ENCODE measurements at places on chromosomes 3 and 15.

DNA sequence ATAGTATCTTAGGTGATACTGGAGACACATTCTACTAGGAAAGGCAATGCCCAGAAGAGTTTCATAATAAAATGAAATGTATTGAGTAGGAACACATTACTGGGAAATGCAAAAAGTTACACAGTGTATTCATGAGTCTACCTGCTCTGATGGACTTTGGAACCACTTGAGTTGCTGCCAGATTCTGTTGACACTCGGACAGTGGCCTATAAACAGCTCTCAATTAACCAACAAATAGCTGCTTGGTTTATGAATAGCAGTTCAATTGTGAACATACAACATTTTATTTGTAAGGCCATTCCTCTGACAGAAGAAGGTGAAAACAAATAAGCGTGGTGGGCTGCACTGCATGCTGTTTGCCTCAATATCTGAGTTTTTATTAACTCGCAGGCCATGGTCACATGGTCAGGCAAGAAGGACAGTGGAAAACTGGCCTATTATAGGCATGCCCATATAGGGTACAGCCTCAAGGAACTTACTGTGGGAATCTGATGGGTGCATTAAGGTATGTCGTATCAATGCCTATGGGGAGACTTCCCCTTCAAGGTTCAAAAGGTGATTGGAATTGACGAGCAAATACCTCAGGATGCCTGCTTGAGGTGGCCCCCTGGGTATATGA, 66.2 kb downstream of the C3orf80 start:
- DNase-seq: no peak

- no peak for DNase-seq
Measured at GRCh38 chr3:15647611-15648167, 46.1 kb downstream of the BTD start.

GRCh38 chr3:59251869-59252268, 202.0 kb upstream of the CFAP20DC start:
- no peak for DNase-seq

- DNase-seq: no peak
Measured at GRCh38 chr3:126134219-126134975, 46.0 kb downstream of the ALDH1L1 start.

GRCh38 chr3:141052201-141053069, 1.3 kb downstream of the SPSB4 start:
- DNase-seq: no peak

DNA sequence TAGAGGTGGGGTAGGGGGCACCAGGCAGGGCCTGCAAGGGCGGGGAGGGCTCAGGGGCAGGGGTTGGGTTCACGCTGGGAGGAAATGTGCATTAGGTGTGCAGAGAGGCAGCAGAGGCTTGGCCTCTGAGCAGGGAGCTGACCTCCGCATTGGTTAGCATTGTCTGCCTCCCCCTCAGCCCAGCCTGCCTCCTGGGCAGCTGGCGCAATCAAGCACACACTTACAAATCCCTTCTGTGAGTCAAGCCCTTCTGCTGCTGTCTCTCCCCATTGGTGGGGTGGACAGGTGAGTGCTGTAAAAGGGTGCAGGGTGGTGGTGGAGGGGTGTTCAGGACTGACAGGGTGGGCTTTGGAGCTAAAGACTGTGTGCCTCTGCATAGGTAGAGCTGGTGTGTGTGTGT, 9.3 kb downstream of the LOXL1 start:
- no peak for DNase-seq

GRCh38 chr3:32551496-32551895, 19.2 kb downstream of the DYNC1LI1 start:
- no peak for DNase-seq

DNA sequence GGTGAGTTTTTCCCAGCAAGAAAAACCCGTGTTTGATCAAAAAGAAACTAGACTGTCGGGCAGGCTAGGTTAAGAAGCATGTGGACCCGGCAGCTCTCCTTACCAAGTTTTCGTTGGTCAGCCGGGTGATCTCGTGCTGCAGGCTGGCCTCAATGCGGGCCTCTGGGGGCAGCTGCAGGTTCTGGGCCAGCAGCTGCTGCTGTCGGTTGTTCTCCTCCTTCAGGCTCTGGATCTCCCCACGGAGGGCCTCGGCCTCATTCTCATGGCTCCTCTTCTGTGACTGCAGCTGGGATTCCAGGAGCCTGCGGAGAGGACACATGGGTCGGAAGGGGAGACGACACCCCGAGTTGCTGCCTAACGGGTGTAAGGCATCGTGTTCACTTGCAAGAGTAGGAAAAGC, 44.5 kb upstream of the MYO5C start:
- no peak for DNase-seq

GRCh38 chr15:68378595-68378994, 53.4 kb downstream of the ITGA11 start:
- no peak for DNase-seq

DNA sequence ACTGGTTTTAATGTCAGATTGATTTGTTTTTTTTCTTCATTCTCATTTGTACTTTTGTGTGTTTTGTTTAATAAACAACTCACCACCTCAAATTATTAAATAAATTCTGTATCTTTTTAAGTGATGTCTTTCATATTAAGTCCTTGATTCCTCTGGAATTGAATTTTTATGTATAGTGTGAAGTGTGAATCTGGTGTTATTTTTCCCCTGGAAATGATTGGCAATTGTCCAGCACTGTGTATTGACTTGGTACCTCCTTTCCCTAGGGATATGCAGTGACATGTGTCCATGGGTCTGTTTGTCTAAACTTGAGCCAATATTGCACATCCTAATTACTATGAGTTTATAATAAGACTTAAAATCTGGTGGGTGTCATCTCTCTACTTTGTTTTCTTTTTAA, 2.1 kb downstream of the RNU5B-1 start:
- no peak for DNase-seq

- DNase-seq: no peak
Measured at GRCh38 chr15:38680775-38681174, 116.2 kb upstream of the RASGRP1 start.

DNA sequence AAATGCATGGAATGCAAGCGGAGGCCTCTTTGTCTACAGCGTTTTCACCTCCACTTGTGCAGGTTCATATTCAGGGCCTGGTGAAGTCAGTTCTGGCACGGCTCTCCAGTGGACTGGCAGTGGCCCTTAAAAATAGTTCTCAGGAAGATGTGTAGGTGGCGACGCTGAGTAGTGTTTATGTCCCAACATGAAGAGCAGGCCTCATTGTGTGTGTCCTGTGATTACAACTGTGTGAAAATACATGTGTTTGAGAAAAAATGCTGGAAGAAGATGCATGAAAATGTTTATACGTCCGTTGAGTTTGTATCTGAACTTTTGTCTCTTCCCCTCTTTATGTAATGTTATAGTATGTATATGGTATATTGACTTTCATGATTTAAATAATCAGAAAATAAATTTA, 7.2 kb downstream of the LIPC start:
- no peak for DNase-seq

- no peak for DNase-seq
Measured at GRCh38 chr3:37898424-37898823, 36.7 kb downstream of the CTDSPL start.

- DNase-seq: no peak
Measured at GRCh38 chr3:194744826-194745225, 59.1 kb downstream of the FAM43A start.

- DNase-seq: no peak
Measured at GRCh38 chr3:124132813-124133212, 140.9 kb upstream of the ROPN1 start.

DNA sequence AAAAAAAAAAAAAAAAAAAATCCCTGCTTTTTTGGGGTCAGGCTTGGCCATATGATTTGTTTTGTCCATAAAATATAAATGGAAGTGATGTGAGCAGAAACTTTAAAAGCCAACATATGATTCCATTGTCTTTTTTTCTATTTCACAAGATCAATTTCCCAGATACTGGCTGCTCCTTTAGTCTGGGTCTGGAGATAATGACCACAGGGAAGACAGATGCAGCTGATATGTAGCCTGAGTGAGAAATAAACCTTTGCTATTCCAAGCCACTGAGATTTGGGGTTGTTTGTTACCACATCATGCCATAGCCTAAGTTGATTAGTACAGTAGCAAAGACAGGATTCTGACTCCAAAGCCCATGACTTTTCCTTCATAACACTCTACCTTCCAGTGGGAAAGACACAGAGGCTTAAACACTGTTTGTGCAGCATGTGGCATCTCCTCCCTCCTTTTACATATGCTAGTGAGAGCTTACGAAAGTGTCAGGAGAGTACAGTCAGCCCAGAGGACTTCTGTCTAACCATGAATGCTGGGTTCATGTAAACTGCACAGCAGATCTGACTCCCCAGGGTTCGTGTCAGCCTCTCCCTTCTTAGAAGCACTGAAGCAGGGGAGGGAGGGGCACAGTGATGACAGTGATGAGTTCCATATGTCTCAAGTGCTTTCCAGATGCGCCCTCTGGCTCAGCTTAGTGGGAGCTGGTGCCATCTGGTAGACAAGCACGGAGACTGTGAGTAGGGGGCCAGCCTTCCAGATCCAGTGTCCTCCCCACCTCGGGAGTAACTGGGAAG, 36.7 kb upstream of the SLC7A14 start:
- no peak for DNase-seq

DNA sequence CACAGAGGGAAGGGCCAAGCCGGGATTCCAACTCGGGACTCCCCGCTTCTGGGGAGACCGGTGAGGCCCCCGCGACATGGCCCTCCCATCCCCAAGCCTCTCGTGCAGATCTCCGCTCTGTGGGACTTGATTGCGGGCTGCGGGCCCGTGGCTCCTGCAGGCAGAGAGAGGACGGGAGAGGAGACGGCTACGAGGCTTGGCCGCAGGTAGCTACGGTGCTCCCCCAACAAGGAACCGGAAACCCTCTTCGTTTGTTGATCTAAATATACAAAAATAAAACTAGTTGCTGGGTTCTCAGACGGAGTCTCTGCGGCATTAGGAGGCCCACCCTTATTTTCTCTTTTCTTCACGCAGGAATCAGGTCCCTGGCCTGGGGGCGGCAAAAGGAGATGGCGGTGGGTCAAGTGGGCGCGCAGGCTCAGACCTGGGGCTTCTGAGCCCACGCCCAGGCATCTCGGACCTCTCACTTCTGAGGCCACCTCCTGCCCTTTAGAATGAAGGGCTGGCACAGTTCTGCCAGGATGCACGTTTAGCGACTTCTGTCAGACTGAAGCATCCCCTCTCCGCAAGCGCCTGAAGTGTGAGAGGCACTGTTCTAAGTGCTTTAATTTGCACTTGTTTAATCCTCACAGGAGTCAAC, 10.9 kb downstream of the GNB5 start:
- no peak for DNase-seq

GRCh38 chr15:56774356-56774755, 41.0 kb upstream of the ZNF280D start:
- no peak for DNase-seq

DNA sequence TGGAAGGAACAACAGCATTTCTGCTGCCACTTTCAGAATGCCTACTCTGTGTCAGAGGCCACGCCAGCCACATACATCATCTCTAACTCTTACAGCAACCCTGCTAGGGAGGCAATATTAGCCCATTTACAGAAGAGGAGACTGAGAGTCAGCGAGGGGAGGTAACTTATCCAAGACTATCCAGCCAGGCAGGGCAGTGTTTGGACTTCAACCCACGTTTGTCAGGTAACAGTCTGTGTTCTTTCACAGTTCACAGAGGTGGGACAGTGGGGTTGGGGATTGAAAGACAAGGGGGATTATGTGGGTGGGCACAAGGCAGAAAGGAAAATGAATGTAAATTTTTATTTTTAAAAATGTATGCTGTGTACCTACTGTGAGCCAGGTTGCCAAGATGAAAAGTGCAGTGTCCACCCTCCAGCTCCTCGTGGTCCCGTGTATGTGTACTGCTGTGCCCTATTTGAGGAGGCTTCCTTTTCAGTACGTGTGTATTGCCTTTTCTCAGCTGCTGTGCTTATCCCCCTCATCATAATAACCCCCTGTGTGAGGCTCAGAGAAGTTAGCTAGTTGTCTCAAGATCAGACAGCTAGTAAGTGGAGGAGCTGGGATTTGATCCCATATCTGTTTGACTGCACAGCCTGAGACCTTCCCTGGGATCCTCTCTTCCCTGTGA, 16.5 kb upstream of the ATP2B2 start:
- DNase-seq: no peak

- no peak for DNase-seq
Measured at GRCh38 chr3:156812521-156813335, 13.4 kb upstream of the LEKR1 start.

DNA sequence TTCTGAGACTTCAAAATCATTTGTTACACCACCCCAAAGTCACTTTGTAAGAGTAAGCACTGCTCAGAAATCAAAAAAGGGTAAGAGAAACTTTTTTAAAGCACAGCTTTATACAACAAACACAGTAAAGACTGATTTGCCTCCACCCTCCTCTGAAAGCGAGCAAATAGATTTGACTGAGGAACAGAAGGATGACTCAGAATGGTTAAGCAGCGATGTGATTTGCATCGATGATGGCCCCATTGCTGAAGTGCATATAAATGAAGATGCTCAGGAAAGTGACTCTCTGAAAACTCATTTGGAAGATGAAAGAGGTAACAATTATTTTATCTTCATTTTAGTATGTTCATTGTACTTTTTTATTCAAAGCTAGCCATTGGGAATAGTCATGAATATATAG, 32.6 kb downstream of the BLM start:
- DNase-seq: no peak

- DNase-seq: no peak
Measured at GRCh38 chr3:64399205-64399800, 174.0 kb upstream of the PRICKLE2 start.

DNA sequence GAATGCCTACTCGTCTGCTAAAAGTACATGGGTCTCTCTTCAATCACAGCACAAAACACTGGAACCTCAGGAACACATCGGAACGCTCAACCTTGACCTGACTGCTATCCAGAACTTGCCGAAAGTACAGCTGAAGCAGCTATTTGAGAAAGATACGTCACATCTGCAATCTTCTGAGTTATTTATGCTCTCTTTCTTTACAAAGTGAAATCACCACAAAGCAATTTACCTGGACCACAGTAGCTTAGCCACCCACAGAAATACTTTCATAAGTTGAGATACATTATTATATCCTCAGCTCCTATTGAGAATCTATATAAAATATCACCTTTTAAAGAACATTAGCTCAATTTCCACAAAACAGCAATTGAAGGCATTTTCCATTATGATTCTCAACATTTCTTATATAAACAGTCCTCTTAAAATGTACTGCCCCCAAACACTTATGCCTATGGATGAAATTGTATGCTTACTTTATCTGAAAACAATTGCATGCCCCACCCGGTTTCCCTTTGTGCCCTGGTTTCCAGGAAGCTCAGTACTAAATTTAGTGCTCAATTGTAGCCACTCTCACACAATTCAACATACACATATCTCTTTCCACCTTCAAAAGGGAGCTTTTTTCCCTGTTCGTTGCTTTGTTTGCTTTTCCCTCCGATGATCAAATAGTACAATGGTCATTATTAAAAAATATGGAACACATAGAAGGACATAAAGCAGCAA, 31.8 kb downstream of the HEG1 start:
- no peak for DNase-seq

GRCh38 chr3:86973440-86973839, 17.5 kb downstream of the VGLL3 start:
- no peak for DNase-seq

GRCh38 chr15:75925440-75925839, 21.8 kb downstream of the FBXO22 start:
- no peak for DNase-seq

Measured in activated T-helper 1 cell treated with anti-CD3 and anti-CD28 coated beads, Interleukin-2, amount 50 U/mL, for 16 hours (primary cell).